ENCODE measurements at places on chromosomes 5 and 9.

- peak; percentile 34 for DNase-seq
These were observed 23.0 kb downstream of the FRRS1L start for GRCh38 chr9:109143881-109144562.

DNA sequence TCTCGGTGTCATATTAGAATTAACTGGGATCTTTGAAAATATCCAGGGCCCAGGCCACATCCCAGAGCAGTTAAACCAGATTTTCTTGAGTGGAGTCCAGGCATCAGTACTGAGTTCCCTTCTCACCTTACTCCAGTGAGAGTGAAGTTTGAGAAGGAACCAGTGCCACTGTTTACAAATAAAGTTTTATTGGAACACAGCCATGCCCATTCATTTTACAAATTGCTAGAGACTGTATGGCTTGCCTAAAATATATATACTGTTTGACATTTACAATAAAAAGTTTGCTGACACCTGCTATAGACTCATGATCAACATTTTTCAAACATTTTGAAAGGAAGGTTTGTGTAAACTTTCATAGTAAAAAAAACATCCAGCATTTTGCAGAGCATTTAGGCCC, 63.7 kb upstream of the DMRT3 start:
- DNase-seq: no peak

- DNase-seq: peak; percentile 41
These were observed 32.0 kb downstream of the CPEB4 start for GRCh38 chr5:173920024-173920753.

DNA sequence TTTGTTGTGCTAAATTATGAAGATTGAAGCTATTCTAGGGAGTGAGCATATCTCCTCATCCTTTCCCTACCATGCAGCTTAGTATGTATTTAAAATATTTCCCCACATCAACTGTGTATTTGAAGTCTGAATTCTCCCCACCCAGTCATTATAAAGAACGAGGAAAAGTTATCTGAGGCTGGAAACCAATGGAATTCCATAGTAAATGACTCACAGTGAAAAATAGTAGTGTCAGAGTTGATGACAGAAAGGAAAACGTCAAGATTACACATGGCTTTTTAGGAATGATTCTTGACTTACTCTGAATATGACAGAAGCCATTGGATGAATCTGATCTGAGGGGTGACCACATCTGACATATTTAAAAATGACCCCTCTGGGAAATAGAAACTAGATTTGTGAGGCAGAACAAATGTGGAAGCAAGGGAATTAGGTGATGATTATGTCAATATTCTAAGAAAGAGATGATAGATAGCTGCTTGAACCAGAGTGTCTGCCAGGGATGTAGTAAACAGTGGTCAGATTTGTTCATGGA, 1768.9 kb upstream of the CDH9 start:
- no peak for DNase-seq

DNA sequence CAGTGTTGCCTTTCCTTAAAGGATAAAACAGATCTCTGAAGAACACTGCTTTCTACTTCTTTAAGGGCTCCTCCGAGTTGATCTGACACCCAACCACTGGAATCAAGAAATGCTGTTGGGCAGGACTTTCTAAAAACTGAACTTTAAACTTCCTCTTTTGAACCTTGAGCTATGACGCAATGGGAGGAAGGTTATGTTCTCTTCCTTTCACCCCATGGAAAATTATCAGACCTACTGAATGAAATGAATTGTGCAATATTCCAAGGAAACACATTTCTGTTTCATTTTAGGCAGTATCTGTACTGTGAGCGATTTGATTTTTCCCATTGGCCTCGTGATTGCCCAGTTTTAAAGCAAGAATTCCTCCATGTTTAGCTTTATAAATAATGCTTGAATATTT, 206.0 kb upstream of the PRR16 start:
- peak; percentile 96 for DNase-seq

- peak; percentile 3 for DNase-seq
These were observed 141.5 kb upstream of the FBXL17 start for GRCh38 chr5:108523360-108523759.

- no peak for DNase-seq
These were observed 123.7 kb downstream of the ATG10 start for GRCh38 chr5:82095536-82095935.

DNA sequence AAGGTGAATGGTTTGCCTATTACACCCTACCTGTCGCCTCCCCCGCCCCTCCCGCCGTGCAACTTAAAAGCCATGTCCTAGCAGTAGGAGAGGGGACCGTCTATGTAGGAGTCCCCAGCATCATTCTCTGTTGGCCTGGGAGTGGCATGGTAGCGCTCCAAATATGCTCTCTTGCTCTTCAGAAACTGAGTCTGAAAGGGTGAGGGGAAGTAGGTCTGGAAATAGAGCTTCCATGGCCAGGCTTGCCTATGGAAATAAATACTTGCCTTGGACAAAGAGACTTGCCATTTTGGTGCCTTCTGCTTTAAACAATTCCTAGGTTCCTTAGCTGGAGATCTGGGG, 1.4 kb downstream of the RGS7BP start:
- no peak for DNase-seq

GRCh38 chr5:37248421-37248969, 681 bp downstream of the CPLANE1 start:
- DNase-seq: peak; percentile 5

- DNase-seq: peak; percentile 67
These were observed 3.4 kb downstream of the RAPGEF1 start for GRCh38 chr9:131736431-131736830.

- DNase-seq: peak; percentile 59
These were observed 910 bp downstream of the TRIM14 start for GRCh38 chr9:98117984-98118639.

DNA sequence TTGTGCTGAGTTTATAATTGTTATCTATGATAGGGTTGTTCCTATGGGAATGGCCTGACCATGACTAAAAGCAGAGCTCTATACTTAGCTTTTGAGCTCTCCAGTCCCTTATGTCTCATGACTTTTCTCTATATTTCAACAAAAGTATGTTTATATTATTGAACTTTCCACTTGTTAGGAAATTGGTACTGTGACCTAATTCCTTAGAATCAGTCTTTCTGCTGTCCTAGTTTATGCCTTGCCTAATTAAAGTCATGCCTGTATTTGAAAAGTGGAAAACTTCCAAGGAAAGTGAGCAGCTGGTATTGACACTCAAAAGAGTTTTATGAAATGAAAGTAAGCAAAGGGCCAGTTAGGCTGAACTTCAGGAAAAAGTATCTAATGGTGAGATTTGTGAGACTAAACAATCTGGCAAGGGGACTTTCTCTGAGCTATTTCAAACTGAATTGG, 68.6 kb downstream of the XRCC4 start:
- DNase-seq: no peak

- no peak for DNase-seq
These were observed 87.6 kb downstream of the F2RL2 start for GRCh38 chr5:76535577-76535976.

DNA sequence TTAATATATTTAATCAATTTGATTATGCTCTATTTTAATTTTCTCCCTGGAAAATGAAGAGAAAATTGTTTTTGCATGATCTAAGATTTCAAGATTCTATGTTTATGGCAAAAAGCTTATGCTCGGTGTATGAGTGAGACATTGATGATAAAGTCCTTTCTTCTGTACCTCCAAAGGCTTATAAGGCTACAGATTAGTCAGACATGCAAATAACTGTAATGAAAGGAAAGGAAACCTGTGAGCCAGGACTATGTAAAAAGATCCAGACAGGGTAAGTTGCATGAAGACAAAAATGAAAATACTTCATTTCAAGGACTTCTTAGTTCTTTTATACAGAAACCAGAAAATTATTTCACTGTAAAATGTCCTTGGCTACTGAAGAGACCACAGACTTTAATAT, 52.2 kb upstream of the EDIL3 start:
- no peak for DNase-seq

DNA sequence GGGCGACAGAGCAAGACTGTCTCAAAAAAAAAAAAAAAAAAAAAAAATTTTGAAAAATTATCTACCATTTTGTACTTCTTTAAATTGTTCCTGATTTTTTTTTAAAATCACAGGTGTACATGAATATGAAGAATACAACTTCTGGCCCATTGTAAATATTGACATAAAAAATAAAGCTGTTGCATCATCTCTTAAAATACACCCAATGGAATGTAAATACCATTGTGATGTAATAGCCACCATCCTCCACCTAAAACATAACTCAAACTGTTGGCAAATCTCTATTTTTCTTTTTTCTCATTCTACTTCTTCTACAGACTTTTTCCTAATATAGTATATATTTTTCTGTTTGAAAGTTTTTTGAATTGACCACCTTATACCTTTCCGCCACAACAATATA, 61.0 kb upstream of the TEX48 start:
- DNase-seq: no peak

DNA sequence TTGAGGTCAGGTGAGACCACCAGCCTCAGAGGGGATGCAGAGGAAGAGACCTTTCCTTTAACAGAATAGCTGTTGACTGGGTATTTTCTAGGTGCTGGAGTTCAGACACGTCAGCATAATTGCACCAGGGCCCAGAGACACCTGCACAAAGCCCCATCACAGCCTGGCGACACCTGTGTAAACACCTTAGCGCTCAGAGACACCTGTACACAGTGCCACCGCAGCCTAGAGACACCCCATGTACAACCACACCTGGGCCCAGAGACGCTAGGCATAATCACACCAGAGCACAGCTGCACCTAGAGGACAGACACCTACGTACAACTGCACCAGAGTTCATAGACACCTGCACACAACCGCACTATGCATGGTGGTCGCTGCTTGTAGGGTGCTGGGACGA, 1.0 kb downstream of the TRIP13 start:
- DNase-seq: no peak

DNA sequence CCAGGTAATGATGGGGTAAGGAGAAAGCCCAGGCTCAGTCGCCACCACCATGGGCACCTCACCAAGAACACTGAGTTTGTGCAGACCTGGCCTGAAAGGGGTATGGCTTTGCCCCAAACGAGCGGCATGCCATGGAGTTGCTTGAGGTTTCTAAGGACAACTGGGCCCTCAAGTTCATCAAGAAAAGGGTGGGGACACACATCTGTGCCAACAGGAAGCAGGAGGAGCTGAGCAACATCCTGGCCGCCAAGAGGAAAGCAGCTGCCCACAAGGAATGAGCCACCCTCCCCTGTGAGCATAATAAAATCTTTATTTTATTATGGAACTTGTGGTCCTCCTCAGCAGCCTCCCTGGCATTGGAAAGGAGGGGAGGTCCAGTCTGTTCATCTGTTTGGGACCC, 23.8 kb downstream of the CD14 start:
- DNase-seq: peak; percentile 83

- no peak for DNase-seq
These were observed 503.7 kb downstream of the CDH10 start for GRCh38 chr5:24141046-24141445.

DNA sequence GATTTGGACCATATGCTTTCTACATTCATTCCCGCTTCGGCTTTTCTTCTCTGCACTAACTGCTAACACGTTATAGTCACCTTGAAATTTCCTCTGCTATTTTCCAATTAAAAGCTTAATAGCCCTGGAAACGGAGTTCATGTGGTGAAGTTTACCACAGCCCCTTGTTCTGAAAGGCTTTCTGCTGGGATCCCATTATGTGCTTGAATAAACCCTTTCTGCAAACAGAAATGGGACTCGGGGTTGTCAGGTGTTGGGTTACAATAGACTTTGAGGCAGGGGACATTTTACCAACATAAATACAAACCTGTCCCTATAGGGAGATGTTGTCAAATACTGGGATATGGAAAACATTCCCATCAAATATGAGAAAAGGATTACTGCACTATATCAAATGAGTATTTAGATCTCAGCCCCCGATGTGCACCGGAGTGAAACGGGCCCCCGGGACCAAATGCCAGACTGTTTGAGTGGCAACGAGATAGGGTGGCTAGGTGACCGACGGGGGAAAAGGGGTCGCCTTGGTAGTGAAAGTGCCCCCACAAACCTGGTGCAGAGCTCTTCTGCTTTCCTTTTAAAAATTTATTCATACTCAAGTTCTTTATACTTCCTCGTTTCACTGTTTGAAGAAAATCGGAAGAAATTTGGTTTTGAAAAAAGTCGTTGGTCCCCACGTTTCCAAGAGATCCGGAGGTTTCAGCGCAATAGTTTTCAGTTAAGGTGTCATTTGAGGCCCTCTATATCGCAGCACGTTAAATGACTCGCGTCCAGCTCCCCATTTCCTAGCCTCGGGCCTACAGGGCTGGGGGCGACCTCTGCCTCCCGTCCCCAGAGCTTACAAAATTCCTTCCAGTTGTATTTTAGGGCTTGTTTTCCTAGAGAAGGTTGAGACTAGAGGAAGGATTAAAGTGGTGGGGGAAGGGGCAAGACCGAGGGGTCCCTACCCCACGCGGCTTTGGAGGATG, 2.1 kb upstream of the DMRT3 start:
- no peak for DNase-seq

DNA sequence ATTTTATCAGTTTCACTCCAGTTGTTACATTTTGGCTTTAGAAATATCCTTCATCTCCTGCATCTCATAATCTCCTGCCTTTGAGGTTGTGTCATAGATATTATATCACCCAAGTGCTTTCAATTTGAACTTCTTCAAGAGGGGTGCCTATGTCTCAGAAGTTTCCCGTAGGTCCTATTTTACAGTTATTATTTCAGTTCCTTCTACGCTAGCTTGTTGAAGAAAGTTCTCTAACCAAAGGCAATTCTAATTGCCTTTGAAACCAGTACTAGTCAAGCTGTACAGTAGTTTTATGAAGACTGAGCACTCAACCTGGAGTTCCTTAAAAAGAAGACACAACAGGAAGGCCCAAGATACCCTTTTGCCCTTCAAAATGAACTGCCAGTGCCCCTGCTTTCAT, 116.4 kb downstream of the ZCCHC7 start:
- no peak for DNase-seq

- DNase-seq: no peak
These were observed 13.2 kb downstream of the GZMK start for GRCh38 chr5:55037046-55037771.

DNA sequence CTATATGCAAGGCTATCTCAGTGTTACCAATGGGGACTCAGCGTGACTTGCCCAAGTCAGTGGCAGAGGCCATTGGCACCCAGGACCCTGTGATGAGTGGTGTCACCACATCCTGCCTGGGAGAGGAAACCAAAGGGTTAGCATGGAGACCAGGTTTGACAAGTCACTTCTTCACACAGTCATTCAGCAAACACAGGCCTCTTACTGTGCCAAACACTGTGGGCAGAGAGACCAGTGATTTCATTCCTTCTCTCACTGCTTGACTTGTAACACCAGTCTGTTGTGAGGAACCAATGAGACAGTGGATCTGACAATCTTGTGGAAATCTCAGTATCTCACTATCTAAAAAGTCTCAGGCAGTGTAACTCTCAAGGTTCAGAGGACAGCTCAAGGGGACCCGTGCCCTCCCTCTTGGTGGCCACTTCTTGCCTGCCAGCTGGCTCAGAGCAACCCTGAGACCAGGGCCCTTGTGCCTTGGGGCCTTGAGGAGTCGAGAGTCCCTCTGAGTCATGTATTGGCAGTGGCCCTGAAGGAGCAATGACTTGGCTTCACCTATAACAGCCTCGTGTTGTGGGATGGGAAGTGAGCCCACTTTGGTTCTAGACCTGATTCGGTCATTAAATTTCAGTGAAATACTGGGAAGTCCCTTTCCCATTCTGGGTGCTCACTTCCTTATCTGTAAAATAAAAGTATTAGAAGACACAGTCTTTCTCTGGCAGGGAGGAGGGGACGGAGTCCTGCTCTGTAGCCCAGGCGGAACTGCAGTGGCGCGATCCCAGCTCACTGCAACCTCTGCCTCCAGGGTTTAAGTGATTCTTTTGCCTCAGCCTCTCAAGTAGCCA, 1.6 kb downstream of the FABP6 start:
- peak; percentile 90 for DNase-seq

- DNase-seq: no peak
These were observed 244.1 kb upstream of the ITGA1 start for GRCh38 chr5:52543594-52543993.

- no peak for DNase-seq
These were observed 112.8 kb upstream of the SPOCK1 start for GRCh38 chr5:137611794-137612435.

Measured in suppressor macrophage treated with lipopolysaccharide for 4 hours (primary cell).